DMS153 (cell line): ENCODE measurements at places on chromosomes 2 and 18.

GRCh38 chr2:190698895-190699294, 50.0 kb downstream of the NAB1 start:
- no peak for DNase-seq

DNA sequence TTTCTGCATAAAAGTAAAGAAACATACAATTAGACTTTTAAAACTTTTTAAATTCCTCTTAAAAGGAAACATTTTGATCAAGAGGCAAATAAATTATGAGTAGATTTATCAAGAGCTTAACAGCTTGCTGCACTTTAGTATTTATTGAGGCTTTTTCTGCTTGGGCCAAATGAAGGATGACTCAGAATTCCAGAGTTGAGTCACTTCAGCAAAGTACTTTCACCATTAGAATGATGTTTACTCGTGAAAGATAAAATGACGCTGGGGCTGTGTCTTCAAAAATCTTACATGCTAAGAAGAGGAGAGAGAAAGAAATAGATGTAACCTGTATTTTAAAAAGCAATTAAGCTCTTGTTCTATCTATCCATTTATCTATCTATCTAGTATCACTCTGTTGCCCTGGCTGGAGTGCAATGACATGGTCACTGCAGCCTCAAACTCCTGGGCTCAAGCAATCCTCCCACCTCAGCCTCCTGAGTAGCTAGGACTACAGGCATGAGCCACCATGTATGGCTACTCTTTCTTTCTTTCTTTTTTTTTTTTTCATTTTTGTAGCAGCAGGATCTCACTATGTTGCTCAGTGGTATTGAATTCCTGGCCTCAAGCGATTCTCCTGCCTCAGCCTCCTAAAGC, 75.3 kb upstream of the RIOK3 start:
- no peak for DNase-seq

DNA sequence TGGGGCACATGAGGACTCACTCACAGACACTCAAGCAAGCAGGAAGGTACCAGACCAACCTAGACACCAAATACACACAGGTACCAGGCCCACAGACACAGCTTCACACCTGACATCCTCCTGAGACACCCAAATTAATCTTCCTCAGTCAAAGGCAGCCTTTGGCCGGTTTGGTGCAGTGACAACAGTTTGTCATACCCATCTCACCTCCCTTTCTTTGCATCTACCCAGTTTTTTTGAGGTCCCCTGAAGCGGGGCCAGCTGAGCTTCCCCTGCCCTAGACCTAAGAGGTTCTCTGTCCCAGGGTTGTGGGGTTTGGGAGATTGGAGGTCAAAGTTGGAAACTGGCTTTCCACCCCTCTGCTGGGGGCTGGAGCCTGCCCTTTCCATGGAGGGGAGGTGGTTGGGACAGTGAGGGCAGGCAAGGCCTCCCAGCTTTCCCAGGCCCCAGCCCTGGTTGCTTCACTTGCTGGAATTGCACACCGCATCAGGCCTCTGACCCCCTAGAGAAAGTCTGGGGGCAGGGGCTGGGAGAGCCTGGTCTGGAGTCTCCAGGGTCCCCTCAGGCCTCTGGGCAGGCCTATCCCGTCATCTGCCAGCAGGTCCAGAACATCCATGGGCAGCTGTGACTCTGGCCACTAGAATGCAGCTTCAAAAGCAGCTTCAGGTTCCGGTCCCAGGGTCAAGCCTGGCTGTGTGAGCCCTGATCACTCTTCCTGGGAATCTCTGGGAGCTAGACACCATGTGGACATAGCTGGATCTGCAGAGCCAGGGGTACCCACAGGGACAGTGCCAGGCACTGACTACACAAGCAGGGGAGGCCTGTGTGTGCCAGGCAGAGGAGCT, 12.5 kb upstream of the TEX261 start:
- no peak for DNase-seq

DNA sequence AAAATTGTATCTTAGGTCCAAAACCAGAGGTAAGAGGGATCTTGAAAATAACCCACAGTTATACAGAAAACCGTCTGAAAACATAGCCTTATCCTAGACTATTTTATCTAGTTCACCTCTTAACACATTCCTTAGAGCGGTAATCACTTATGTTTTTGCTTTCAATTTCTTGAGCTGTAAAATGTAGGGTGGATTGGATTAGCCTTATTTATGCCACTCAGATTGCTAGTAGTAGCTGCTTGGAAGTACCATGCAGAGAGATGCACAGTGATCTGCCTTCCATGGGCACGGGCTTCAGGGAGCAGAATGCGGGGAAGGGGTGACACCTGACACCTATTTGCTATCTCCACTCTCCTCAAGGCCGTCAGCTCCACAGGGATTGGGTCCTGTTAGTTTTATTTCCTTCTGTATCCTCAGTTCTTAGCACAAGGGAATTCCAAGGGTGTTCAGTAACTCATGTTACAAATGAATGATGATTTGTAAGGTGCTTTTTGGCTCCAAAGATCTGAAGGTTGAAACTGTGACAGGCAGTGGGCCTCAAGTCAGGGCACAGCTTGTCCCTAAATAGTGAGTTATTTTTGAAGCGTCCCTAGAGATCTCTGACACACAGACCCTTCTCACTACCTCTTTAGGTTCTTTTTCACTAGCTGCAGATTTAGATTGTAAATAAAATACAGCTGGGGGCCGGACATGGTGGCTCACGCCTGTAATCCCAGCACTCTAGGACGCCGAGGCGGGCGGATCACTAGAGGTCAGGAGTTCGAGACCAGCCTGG, 64.0 kb upstream of the PMAIP1 start:
- no peak for DNase-seq

DNA sequence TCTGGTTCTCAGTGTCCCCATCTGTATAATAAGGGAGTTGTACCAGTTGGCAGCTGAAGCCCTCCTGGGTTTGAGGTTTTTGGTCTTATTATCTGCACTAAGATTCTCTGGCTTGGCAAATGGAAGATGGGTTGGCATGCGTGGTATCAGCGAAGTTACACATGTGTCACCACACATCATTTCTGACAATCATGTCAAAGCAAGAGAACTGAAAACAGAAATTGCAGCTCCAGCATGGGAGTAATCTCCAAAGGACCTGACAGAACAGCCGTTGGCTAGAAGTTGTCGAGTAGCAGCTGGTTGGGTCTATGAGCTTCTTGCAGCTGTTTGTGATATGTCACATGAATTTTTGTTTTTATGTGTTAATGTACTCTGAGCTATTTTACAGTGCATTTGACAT, 317.4 kb downstream of the SLC4A3 start:
- no peak for DNase-seq

DNA sequence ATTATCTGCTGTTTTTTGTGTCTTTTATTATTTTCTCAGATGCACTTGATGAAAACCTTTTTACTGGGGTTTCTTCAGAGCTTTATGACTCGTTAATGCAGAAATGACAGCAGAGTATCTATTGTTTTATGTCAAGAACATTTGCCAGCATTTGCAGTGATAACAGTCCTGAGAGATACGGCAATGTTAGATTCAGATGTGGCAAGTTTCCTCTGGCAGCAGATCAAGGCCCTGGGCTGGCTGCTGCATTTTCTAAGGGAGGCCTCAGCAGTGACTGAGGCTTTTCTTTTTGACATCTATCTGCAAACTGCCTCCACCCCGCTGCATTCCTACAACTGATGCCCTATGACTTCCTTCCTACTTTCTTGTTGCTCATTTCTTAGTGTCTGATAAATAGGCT, 40.2 kb downstream of the EFEMP1 start:
- DNase-seq = no peak

DNA sequence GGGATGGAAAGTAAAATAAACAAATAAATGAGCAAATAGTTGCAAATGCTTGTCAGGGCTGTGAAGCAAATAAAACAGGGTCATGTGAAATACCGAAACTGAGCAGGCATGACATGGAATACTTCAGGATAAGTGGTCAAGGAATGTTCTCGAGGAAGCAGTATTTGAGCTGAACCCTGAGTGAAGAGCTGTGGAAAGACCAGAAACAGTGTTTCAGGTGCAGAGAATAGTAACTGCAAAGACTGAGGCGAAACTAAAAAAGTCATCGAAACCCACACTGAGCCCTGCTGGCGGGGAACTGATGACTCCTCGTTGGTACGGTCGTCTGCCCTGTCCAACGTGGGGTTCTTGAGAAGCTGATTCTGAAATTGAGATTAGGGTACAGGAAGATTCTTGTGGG, 27.2 kb upstream of the MYCN start:
- no peak for DNase-seq

- no peak for DNase-seq
Observed at GRCh38 chr2:84946204-84947009, 24.6 kb upstream of the KCMF1 start.

GRCh38 chr2:173323371-173323770, 31.3 kb upstream of the CDCA7 start:
- no peak for DNase-seq

DNA sequence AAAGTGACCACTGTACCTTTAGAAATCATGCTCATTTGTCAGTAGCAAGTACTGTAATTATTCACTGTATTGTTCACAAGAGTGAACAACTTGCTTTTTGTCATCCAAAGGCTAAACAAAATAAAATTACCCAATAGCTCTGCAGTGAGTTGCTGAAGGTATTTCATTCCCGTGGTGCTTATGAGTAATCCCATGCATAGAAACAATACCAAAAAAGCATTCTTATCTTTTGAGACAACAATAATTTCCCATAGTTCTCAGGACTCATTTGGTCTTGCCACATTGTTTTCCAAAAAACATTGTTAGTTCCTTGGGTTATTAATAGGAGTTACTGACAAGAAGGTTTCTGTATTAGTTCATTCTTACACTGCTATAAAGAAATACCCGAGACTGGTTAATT, 503.2 kb upstream of the FAM98A start:
- DNase-seq = no peak

DNA sequence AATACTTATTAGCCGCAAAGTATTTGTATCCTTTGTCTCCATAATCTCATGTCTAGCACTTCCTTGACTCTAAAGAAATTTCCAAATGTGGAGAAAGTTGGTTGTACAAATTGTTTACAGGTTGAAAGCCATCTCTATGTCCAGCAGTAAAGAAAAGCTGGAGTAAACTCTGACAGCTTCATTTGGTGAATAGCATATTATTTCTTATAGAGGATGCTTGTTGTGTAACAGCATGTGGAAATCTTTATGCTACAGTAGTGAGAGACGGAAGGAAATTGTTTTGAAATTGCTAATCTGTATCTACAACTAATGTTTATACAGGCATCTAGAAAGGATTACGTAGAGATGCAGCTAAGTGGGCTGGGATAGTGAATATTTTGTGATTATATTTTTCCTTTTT, 78.5 kb downstream of the UGGT1 start:
- no peak for DNase-seq

DNA sequence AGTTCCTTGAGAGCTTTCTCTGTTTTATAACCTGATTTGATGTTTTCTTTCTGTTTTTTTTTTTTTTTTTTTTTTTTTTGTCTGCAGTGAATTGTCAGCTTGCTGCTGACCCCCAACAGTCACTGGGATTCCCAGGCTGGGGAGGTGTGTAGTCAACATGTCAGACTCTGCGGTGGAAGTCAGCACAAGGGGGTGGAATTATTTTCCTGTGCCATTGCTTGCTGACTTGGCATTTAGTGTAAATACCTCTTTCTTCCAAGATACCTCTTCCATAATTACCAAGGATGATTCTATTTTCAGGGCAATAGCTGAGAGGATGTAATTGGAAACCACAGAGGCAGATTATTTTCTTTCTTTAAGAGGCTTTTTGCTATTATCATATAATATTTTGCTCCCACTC, 266.3 kb downstream of the CCDC85A start:
- no peak for DNase-seq

DNA sequence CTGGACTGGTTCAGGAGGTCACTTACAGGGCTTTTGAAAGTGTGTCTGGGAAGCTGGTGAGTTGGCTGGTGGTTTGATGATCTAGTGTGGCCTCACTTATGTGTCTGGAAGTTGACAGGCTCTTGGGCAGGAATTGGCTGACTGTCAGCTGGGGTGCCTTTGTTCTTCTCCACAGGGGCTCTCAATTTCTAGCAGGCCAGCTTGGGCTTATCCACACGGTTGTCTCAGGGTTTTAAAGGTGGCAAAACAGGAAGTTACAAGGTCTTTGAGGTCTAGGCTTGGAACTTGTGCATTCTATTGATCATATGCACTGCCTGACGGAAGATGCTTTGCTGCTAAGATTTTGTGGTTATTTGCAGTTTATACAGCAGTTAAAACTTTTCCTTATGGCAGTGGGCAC, 52.0 kb upstream of the CELF4 start:
- DNase-seq = no peak

GRCh38 chr2:37387148-37387835, 42.9 kb downstream of the QPCT start:
- no peak for DNase-seq

GRCh38 chr2:86176597-86176996, 18.7 kb downstream of the IMMT start:
- no peak for DNase-seq

- DNase-seq = no peak
Observed at GRCh38 chr2:79833235-79833878, 320.5 kb downstream of the CTNNA2 start.
